ENCODE measurements at places on chromosomes 6 and 20.

DNA sequence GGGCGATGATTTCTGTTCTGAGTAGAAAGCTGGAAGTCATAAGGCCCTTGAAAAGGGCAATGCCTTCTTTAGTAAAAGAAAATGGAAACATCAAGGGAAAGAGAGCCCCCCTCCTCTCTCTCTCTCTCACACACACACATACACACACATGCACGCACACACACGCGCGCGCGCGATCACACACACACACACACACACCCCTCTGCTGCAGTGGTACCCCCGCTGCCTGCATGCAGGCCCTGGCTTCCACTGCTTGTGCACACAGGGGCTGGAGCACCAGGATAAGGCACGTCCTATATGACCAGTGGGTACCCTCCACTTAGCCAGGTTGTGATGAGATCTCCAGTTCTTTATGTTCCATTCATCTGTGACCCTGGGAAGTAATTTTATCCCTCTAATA lies 300.9 kb downstream of the SLC35F1 start:
- no peaks in the 10 kb centered on the region for H3K4me1 ChIP-seq
- H3K36me3 ChIP-seq = no peaks in the 10 kb centered on the region
- H3K4me3 ChIP-seq = no peak overlapping the region
- no peak overlapping the region for H3K27ac ChIP-seq
- H3K27me3 ChIP-seq = no peaks in the 10 kb centered on the region

DNA sequence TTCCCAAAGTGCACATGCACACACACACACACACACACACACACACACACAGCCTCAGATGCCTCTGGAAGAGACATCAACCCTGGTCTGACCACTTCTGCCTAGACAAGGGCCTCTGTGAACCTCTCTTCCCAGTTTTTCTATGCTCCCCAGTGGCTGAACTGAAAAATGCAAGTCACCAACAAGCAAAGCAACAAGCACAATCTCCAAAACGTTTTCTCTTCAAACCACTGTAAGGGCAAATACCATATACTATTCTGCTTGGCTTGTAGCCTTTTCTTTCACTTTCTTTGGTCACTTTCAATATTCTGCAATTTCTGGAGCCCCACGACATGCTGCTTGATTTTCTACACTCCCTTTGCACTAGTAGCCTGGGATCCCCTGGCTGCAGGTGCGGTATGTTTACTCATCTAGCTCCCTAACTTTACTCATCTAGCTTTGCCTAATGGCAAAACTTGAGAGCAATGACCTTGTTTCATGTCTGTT lies 121.4 kb upstream of the DST start:
- peaks cover 73% of the 10 kb centered on the region for H3K4me1 ChIP-seq
- H3K36me3 ChIP-seq = no peaks in the 10 kb centered on the region
- no peak overlapping the region for H3K4me3 ChIP-seq
- H3K27me3 ChIP-seq = no peaks in the 10 kb centered on the region

- H3K36me3 ChIP-seq = no peaks in the 10 kb centered on the region
- H3K4me1 ChIP-seq = no peaks in the 10 kb centered on the region
- H3K27me3 ChIP-seq = no peaks in the 10 kb centered on the region
- no peak for DNase-seq
- H3K27ac ChIP-seq = no peak overlapping the region
These were observed 306.8 kb downstream of the FOXC1 start for GRCh38 chr6:1916334-1917070.

DNA sequence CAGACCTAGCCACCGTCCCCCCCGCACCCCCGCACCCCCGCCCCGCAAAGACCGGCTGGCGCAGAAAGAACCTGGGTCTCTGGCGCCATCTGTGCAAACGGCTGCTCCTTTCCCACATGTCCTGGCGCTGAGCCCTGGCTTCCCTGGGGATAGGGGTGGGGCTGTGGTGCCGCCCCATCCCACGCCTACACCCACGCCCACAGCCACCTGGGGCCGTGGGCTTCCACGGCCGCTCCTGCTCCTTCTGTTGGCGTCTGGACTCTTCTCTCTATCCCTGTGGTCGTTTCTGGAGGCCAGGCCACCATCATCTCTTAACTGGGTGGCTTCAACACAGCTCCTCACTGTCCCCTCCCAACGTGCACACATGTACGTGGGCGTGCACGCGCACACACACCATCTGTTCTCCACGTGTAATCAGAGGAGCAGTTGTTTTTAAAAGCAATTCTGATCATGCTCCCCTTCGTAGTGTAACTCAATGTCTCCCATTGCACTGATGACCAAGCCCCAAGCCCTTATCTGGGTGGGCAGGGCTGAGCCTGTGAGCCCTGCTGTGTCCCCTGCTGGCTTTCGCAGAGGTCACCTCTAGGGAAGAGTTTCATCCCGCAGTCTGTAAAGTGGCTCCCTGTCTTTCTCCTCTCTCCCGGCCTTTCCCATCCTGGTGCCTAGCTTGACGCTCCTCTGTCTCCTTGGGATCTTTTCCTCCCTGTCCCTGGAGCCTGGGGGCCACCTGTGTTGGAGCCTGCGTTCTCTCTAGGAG lies 31.9 kb upstream of the FAM83D start:
- H3K4me3 ChIP-seq = no peak overlapping the region
- no peaks in the 10 kb centered on the region for H3K4me1 ChIP-seq

DNA sequence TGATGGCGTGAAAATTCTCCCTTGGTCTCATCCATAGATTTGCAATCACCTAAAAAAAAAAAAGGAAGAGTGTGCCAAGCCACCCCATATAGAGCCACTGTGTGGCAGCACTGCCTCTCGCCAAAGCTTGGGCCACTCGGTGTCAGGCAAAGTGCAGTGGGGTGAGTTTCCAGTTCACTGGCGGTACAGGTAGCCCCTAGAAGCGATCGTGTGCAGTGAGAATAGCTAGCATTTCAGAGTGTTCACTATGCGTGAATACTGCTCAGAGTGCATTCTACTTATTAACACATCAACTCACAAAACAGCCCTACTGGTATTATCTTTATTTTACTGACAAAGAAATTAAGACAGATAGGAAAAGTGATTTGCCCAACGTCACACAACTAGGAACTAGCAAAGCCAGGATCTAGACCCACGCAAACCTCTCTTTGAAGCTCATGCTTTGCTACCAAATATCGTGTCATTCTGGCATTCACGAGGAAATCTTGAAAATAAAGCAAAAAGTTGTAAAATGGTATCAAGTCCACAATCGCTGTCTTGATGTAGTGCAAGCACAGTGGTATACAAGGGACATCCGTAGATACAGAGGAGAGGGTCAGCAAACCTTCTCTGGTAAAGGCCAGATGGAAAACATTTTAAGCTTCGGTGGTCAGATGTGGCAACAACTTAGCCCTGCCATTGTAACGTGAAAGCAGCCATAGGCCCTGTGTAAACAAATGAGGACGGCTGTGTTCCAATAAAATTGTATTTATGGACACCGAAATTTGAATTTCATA lies 10.4 kb upstream of the GCNT2 start:
- no peaks in the 10 kb centered on the region for H3K36me3 ChIP-seq
- H3K4me1 ChIP-seq = peaks cover 7% of the 10 kb centered on the region
- DNase-seq = peak; percentile 40
- peak overlapping the region; percentile 3 for H3K4me3 ChIP-seq

DNA sequence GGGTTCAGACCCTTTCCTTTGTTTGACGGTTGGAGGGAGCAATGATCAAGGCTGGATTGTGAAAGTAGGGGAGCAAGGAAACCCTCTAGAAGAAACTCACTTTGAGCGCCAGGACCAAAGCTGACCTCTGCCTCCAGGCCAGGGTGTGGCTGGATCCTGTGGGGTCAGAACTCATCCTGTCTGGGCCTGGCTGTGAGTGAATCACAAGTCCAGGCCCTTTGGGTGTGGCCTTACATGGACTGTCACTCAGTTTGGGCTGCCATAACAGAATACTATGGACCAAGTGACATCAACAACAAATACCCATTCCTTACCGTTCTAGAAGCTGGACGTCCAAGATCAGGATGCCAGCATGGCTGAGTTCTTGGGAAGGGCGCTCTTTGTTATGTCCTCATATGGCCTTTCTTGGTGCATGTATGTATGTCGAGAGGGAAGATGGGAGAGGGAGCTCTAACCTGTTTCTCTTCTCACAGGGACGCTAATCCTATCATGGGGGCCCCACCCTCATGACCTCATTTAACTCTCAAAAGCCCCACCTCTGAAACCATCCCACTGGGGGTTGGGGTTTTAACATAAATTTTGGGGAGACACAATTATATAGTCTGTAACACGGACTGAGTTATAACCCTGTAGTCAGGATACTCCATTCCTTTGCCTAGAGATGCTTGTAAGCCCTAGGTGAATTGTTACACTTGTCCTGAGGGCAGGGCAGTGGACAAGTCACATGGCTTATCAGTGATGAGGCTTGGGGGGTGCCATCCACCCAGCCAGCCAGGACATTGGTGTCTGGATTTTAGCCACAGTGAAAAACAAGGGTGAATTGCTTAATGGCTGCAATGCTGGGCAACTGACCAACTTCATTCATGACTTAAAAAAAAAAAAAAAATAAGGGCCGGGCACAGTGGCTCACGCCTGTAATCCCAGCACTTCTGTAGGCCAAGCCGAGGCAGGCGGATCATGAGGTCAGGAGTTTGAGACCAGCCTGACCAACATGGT lies 80.0 kb downstream of the TRMT11 start:
- H3K4me1 ChIP-seq = no peaks in the 10 kb centered on the region
- H3K36me3 ChIP-seq = no peaks in the 10 kb centered on the region
- no peak for DNase-seq
- no peak overlapping the region for H3K27ac ChIP-seq
- no peak overlapping the region for H3K4me3 ChIP-seq
- H3K27me3 ChIP-seq = no peaks in the 10 kb centered on the region

Measured in gastrocnemius medialis (tissue), 4 donors.